ENCODE measurements at places on chromosomes 11 and 22.

DNA sequence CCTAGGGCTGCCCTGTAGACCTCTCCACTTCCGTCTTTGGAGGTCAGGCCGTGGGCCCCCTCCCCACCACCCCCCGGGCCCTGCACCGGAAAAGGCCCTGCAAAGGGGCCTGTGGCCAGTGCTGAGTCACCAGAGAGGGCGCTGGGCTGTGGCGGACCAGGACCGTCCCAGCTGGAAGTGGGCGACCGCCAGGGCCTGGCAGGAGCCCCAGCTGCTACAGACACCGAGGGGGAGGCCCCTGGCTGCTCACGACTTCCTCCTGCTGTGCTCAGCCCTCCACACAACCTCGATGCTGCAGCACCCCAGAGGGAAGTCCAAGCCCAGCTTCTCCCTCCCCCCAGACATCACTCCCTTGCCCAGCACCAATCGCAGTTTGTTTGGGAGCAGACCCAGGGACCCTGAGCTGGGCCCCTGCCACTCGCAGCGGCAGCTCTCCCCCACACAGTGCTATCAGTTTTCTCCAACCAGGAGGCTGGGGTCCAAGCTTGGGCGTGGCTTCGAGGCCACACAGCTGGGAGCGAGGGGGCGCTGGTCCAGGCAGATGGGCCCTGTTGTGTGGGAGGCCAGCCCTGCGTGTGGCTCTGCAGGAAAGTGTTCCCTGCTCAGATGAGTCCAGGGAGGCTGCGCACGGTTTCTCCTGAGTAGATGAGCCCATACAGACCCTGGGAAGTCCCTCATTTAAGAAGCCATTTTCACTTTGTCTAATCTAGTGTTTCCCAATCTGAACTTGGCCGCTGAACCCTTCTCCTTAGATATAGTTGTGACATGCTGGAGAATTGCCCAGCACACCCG lies 5.6 kb upstream of the SH3BP1 start:
- peak; percentile 97 for DNase-seq

DNA sequence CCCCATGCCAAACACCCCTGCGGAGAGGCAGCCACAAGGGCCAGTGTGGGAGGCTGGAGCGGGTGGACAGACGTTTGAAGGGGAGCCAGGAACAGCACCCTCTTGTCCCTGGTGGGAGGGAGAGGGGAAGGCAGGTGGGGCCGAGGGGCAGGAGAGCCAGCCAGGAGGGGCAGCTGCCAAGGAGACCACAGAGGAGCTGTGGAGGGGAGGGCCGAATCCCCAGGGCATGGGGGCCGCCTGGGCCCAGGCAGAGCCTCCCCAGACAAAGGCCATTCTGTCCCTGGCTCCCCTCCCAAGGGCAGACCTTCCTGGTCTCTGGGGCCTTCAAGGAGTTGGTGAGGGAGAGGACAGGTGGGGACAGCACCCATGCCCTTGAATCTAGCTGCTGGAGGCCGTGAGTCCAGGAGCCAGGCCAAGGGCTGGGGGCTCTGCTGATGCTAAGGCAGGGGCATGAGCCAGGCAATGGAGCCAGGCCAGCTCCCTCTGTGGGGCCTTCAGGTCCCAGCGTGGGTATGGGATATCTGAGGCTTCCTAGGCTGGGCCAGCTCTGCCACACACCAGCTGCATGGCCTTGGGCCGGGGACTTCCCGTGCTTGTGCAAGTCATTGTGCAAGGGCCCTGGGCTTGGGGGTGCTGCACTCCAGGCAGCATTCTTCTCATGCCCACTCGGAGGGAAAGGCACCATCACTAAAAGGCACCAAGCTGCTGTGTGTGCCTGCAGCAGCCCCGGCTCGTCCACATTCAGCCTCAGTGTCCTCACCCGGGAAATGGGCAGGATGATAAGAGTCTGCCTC lies 11.4 kb downstream of the EMID1 start:
- no peak for DNase-seq

- no peak for DNase-seq
Observed at GRCh38 chr22:20931126-20931654, 14.0 kb downstream of the CRKL start.

DNA sequence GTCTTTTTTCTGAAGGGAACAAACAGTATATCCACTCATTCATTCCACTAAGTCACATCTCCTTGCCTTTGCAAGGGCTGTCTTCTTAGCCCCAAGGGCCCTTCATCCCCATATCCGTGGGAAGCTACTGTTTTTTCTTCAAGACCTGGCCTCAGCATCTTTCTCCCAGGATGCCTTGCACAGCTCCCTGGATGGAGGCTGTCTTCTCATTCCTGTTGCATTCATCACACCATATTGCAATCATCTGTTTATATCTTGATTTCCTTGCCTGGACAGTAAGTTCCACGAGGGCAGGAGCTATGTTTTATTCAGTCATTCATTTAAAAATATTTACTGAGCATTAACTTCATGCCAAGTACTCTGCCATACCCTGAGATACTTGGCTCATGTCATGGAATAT lies 29.3 kb upstream of the NECTIN1 start:
- DNase-seq: no peak

DNA sequence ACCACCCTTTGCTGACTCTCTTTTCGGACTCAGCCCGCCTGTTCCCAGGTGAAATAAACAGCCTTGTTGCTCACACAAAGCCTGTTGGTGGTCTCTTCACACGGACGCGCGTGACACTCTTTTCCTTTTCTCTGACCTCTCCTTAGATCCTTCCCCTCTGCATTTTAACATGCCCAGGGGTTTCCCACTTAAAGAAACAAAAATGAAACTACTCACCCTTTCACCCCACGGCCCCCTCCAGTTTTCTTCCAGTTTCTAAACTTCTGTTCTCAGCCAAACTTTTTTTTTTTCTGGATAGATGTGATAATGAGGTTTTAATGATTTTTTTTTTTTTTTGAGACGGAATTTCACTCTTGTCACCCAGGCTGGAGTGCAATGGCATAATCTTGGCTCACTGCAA lies 32.8 kb upstream of the NUP50 start:
- no peak for DNase-seq

- no peak for DNase-seq
Observed at GRCh38 chr11:116918925-116919655, 81.7 kb upstream of the APOA1 start.

DNA sequence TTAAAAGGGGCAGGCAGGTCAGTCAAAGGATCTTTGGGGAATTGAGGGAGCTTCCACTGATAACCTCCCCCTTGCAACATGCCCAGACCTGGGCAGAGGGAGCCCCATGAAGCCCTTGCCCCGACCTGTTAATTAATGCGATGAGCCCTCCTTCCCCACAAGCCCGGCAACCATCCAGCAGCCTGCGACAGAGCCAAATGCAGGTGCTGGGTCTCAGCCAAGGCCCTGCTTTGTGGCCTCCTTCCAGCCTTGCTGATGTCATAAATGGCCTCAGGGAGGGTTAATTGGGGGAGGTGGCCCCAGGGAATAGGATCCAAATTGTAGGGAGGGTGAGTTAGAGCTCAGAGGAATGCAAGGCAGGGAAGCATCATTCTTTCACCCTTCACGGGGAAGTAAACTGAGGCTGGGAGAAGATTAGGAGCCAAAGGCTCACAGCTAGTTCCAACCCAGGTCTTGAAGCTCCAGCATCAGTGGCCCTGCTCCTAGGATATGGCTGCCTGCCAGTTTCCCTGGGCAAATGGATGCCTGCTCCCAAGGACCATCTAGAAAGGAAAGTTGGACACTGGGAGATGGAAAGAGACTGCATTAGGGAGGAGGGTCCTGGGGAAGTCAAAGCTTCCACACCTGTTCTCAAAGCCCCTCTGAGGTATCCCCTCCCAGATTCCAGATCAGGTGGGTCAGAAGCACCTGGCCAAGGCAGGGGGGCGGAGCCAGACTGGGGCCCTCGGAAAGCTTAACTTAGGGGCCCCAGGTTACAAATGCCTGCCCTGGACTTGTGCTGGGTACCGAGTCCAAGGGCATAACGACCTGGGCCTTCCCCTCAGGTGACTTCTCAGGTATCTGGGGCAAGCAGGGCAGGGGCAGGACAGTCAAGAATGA lies 34.1 kb downstream of the LMO1 start:
- DNase-seq: no peak

- peak; percentile 63 for DNase-seq
Observed at GRCh38 chr11:20388096-20389055, 860 bp downstream of the PRMT3 start.

DNA sequence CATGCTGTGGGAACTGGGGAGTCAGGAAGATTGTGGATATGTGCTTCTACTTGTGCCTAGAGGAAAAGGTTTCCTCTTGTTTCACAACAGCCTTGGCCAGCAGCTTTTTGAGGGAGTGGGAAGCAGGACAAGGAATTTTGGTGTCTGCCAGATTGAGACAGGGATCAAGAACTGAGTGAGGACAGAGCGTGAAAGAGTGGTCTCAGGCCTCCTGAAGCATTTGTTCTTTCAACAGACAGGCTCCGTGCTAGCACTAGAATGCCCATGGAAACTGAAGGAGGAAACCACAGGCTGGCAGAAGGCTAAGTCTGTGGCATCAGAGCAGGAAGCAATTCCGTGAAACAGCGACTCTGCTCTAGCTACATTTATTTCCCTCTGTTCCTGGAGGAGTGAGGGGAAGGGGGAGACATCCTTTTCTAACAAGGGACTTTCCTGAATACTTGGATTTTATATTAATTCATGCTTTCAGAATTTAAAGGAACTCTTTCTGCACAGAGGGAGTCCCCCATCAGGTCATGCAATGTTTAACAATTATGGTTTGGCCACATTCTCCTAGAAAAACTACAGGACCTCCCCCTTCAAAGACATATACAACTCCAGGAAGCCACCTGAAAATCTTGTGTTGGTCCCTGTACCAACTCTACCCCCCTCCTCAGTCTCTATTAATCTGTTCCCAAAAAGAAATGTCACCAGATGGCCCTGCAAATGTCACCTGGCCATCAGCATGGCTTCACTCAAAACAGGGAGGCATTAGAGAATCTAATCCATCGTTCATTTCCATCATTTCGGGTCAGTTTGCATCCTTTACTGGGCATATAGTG lies 96.1 kb downstream of the SYT9 start:
- peak; percentile 3 for DNase-seq

DNA sequence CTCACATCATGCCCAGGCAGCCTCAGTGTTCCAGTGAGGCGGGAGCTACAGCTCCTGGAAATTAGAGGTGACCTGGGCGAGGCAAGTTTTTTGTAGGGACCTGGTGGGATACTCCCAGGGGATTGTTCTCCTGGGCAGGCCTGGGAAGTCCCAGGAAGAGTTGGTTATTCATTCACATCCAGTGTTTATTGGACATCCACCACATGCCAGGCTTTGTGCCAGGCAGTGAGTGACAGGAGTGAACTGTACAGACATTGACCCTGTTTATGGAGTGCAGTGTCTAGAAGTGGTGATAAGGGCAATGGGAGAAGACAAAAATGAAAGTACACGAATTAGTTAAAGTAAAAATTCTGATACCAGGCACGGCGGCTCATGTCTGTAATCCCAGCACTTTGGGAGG lies 29.4 kb downstream of the YWHAH start:
- DNase-seq: no peak

DNA sequence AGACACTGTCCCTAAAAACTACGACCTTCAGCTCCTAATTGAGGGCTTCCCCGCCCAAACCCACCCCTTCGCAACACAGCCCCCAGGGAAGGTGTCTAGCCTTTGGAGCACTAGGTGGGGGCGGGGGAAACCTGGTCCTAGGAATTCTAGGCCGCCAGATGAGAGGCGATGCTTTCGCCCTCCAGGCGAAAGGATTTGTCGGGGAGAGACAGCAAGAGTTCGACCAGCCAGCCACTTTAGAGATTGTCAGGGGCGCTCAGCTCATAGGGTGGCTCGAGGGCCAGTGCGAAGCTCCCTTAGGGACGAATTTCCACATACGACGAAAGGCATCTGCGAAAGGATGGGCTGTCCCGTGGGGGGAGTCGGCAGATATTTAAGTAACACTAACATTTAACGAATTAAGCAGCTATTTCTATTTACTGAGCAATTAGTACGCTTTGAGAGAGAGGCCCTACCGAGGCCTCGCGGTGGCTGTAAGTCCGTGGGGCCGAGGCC lies 5.3 kb downstream of the CD248 start:
- DNase-seq: no peak

DNA sequence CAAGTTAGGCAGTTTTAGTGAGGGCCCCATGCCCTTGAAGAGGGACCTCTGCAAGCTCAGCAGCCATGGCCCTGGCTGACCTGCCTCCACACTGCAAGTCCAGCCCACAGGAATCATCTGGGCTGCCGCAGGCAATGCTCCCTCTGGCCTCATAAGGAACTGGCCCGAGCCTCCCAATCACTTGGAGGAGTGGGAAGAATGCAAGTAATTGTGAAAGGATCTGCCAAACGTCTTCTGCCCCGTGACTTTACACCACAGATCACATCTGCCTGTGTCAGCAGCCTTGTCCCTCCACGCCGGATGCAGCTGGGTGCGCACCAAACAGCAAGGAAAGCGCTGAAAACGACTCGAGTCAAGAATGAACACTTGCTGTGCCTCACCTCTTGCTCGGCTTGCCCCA lies 23.8 kb downstream of the OPCML start:
- DNase-seq: no peak

DNA sequence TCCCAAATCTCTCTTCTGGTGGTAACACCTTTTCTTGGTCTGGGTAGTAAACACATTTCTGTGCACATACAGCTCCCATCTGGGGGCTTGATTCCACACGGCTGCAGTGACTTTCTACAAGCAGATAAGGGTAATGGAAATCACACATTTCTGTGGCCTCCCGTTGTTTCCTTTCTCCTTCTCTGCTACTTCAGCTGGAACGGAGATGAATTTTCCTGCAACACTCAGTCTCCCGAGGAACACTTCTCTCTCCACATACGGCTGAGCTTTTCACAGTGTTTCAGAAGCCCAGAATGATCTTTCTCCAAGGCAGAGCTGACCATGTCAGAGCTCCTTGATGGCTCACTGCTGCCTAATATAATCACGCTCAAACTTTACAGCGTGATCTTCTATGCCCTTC lies 364.3 kb upstream of the NARS2 start:
- no peak for DNase-seq

GRCh38 chr11:11946180-11946579 lies 62.2 kb downstream of the DKK3 start:
- no peak for DNase-seq

DNA sequence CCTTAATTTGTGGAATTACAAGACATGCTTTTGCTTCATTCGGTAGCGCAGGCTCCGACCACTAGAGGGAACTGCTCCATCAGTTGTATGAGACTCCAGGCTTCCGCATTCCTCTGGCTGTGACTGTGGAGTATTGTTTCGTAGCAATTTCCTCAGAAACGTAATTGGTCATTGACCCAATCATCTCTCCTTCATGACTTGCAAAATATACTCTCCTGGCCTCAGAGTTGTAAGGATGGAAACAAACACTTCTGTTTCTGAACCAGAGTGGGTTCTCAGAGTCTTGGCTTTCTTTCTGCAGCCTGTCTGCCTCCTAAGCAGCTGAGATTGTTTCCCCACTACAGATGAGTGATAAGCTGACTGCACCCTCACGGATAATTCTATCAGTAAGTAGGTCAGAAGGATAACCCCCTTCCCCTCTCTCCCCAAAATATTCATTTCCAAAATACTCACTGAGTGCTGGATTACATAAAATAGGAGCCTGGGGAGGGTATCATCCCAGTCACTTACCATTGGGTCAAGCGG lies 146.8 kb upstream of the ZC3H12C start:
- peak; percentile 92 for DNase-seq

DNA sequence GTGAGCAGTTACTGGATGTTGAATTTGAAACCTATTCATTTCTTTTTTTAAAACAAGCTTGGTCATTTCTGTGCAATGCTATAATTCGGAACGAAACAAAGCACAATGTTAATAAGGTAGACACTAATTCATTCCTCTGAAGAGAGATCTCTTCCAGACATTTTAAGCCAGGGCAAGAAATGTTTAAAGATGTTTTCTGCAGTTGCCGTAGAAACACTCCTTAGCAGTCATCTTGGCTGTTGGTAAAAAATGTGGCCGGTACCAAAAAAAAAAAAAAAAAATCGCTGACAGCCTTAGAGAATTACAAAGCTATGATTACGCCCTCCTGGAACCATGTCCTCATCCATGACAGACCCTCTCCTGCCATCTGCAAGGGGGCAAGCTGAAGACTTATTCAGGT lies 66.4 kb upstream of the TTC12 start:
- DNase-seq: no peak
